ENCODE measurements at places on chromosomes 12 and 14.

- no peak overlapping the region for H3K4me3 ChIP-seq
- no peaks in the 10 kb centered on the region for H3K27me3 ChIP-seq
- no peaks in the 10 kb centered on the region for H3K36me3 ChIP-seq
- peak; percentile 37 for DNase-seq
Observed at GRCh38 chr12:1645819-1646218, 16.8 kb downstream of the WNT5B start.

DNA sequence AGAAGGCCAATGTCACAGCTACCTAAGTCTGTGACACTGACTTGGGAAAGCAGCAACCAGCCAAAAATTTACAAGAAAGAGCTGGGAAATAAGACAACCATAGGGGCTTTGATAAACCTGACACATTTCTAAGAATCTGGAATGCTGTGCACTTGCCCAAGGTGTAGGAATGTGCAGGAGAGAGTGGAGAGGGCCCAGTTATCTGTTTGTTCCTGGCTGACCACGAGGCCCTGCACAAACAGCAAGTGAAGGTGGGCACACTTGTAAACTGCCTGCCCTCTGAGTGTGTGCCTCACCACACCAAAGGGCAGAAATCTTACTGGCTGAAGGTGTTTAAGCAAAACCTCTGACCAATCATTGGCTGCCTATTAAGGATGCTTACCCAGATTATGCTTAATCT lies 27.3 kb downstream of the DLK1 start:
- no peak overlapping the region for H3K27ac ChIP-seq
- H3K4me1 ChIP-seq: no peaks in the 10 kb centered on the region
- H3K27me3 ChIP-seq: no peaks in the 10 kb centered on the region
- no peak for DNase-seq
- H3K4me3 ChIP-seq: no peak overlapping the region

DNA sequence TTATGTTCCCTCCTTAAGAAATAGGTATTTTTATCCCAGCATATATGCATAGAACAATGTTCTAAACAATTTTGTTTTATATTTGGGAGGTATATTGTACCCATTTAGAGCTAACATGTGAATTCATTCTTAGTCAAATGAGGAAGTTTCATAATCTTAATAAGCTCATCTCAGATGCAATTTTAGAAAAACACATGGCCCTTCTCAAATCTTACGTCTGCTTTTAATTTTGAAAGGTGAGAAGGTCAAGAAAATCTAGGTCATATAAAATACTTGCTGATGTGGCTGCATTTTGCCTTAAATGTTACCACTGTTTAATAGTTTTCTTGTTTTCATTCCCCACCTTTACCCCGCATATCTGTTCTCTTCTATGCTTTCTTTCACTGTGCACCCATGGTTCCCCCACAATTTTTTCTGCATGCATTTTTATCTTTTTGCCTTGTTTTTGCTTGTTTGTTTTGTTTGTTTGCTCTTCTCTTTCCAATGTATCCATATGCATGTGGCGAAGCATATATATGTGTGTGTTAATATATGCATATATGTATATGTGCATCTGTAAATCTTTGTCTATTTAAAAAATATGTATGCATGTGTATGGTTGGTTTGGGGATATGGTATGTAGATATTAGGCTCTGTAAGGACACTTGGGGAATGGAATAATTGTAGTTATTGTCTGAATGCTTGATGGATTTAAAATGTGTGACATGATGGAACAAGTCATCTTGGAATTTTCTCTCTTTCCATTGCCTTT lies 317.1 kb downstream of the BCAT1 start:
- no peak for DNase-seq
- no peak overlapping the region for H3K27ac ChIP-seq
- H3K36me3 ChIP-seq: no peaks in the 10 kb centered on the region
- H3K27me3 ChIP-seq: no peaks in the 10 kb centered on the region

DNA sequence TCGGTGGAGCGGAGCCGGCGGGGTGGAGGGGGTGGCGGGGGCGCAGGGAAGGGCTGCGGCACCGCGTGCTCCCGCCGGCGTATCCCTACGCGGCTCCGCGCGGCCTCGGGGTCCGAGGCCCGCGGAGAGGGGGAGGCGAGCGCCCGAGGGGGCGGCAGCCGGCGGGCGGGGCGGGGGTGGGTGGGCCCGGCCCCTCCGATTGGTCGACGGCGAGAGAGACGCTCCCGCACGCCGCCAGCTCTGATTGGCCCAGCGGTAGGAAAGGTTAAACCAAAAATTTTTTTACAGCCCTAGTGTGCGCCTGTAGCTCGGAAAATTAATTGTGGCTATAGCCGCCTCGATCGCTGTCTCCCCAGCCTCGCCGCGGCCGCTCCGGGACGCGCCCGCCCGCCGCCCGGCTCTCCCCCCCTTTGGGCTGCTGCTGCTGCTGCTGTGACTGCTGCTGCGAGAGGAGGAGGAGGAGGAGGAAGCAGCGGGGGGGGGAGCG lies at the start of gene FOXG1:
FOXG1 (plus strand) TSS at position 319 of the 487 bp plus-strand sequence. CDS start 493 bp downstream, outside the sequence.
- H3K27me3 ChIP-seq: no peaks in the 10 kb centered on the region
- H3K36me3 ChIP-seq: no peaks in the 10 kb centered on the region
- H3K27ac ChIP-seq: no peak within 1 kb of the TSS
- H3K4me1 ChIP-seq: peaks cover 5% of the 10 kb centered on the region
- peak within 1 kb of the TSS; percentile 33 for H3K4me3 ChIP-seq

DNA sequence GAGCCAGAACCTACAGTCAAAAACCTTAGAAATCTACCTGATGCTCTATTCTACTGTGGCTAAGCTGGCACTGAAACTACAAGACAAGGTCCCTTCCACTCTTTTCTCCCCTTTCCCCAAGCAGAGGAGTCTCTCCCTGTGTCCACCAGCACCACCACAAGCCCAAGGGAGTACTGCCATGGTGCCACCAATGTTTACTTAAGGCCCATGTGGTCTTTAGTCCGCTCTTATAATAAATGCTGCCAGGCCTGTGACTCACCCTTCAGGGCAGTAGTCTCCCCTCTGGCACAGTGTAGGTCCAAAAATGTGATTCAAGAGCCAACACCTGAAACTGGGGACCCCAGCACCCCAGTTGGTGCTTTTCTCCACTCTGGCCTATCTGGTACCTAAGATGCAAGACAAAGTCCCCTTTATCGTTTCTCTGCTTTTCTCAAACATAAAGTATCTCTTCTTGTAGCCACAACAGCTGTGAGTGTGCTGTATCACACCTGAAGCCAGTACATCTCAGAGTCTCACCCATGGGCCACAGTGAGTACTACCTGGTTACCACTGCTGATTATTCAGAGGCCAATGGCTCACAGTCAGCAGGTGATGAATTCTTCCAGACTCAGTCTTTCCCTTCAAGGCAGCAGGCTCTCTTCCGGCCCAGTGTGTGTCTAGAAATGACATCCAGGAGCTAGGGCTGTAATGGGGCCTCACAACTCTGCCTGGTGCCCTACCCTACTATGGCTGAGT lies 29.3 kb downstream of the SLC38A2 start:
- no peaks in the 10 kb centered on the region for H3K4me1 ChIP-seq
- no peak overlapping the region for H3K4me3 ChIP-seq
- H3K36me3 ChIP-seq: no peaks in the 10 kb centered on the region
- no peak overlapping the region for H3K27ac ChIP-seq
- DNase-seq: no peak

DNA sequence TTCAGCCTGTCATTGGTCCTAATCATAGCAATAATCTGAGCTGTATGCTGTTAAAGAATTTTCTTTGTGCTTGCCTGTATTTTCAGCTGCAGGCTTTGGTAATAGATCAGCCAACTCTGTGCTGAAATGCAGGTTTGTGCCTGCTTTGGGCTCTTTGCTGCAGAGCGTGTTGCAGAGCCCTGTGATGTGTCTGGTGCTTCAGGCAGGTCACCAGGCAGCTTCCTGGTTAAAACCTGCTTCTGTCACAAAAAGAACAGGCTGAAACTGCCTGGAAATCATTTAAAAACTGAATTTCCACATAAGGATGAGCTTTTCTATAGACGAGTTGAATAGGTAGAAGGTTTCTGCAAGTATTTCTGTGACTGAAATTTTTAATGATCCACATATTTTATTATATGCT lies 3.1 kb downstream of the DIP2B start:
- no peaks in the 10 kb centered on the region for H3K27me3 ChIP-seq
- H3K36me3 ChIP-seq: no peaks in the 10 kb centered on the region
- no peak overlapping the region for H3K4me3 ChIP-seq
- H3K27ac ChIP-seq: no peak overlapping the region

DNA sequence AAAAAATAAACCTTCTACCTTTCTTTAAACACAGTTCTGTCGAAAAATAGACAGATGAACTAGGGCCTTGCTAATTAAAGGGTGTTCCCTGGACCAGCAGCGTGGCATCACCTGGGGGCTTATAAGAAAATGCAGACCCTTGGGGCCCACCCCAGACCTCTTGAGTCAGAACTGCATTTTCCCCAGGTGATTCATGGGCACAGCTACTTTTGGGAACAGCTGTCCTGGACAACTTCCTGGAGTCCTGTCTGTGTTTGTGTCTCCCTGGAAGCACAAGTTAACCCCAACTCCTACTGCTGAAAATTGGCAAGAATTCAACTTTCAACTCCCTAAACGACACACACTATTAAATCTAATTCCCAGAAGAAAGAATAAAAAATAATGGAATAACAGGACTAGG lies 17.8 kb downstream of the FBLN5 start:
- no peak for DNase-seq
- H3K4me1 ChIP-seq: peaks cover 11% of the 10 kb centered on the region
- no peak overlapping the region for H3K4me3 ChIP-seq

DNA sequence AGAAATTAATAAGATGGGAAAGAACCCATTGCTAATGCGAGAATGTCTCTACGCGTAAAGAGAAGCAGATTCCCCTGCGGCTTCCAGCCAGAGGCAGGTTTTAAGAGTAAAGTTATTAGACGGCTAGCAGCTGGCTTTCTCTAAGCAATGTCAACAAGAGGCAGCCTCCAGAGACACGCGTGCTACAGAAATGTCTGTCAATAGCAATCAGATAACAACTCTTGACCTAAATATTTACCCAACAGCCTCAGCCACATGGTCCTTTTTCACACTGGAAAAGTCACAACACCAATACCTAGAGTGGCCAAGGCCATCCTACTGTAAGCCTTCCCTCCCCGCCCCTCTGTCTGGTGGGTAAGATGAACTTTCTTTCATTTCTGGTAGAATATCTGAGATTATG lies 146.0 kb upstream of the SFSWAP start:
- H3K4me3 ChIP-seq: no peak overlapping the region
- no peaks in the 10 kb centered on the region for H3K4me1 ChIP-seq
- H3K36me3 ChIP-seq: no peaks in the 10 kb centered on the region

DNA sequence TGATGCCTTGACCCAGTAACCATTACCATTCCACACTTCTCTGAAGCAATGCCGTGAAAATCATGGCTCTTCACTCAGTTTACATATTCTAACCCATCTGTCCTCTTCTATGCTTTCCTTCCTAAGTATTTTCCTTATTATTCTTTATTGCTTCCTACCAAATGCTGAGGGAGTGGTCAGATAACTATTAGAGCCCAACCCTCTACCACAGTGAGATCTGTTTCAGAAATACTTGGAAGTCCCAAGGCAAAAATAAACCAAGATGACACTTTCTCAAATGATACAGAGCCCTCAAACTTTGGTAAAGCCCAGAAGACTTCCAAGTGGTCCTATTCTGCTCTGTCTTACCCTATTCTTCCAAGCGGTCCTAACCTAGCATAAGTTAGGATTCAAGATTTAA lies 68.0 kb downstream of the MED13L start:
- H3K4me1 ChIP-seq: peaks cover 6% of the 10 kb centered on the region
- no peak for DNase-seq
- no peak overlapping the region for H3K4me3 ChIP-seq
- no peak overlapping the region for H3K27ac ChIP-seq
- no peaks in the 10 kb centered on the region for H3K36me3 ChIP-seq

GRCh38 chr12:44510076-44510475 lies 366.0 kb downstream of the NELL2 start:
- DNase-seq: no peak
- H3K4me1 ChIP-seq: no peaks in the 10 kb centered on the region
- H3K27ac ChIP-seq: no peak overlapping the region
- H3K4me3 ChIP-seq: no peak overlapping the region
- H3K36me3 ChIP-seq: no peaks in the 10 kb centered on the region

DNA sequence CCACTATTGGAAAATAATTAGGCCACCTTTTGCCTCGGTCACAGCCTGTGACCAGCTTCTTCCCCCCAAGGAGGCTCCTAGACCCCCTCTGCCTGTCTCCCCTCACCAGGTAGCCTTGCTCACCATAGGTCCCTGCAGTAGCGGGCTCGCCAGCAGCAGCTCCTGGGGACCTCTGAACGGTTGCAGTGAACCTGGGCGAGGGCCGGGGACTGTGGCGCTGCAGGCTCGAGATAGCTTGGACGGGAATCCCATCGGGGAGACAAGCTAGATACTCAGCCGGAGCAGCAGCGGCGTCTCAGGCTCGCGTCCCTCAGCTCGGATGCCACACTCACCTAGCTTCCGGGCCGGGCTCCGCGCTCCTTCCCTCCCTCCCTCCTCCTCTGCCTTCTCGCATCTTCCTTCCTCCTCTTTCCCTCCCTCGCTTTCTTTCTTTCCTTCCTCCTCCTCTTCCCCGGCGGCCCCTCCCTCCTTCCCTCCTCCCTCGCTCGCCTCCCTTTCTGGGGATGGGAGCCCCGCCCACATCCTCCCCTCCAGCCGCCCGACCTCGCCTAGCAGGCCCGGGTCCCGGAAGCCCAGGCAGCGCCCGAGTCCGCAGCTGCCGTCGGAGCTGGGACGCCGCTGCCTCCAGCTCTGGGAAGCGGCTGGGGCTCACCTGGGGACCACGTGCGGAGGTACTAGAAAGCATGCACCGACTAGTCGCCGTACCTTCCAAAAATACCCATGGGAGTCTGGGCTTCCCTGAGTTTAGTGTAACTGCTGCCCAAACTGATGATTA lies at the start of gene BMP4:
BMP4 (minus strand) TSS at position 399 of the 775 bp plus-strand sequence. CDS start 4,603 bp downstream, outside the sequence.
- H3K27ac ChIP-seq: peak within 1 kb of the TSS; percentile 88
- no peaks in the 10 kb centered on the region for H3K36me3 ChIP-seq
- peaks cover 3% of the 10 kb centered on the region for H3K4me1 ChIP-seq
- H3K4me3 ChIP-seq: peak within 1 kb of the TSS; percentile 65

GRCh38 chr14:54857830-54858269 lies 44.8 kb downstream of the GCH1 start:
- H3K27ac ChIP-seq: no peak overlapping the region
- H3K36me3 ChIP-seq: no peaks in the 10 kb centered on the region
- no peak overlapping the region for H3K4me3 ChIP-seq
- H3K4me1 ChIP-seq: no peaks in the 10 kb centered on the region
- DNase-seq: no peak
- H3K27me3 ChIP-seq: no peaks in the 10 kb centered on the region

- DNase-seq: no peak
- H3K27ac ChIP-seq: no peak overlapping the region
- no peak overlapping the region for H3K4me3 ChIP-seq
- H3K27me3 ChIP-seq: no peaks in the 10 kb centered on the region
- peaks cover 3% of the 10 kb centered on the region for H3K4me1 ChIP-seq
- no peaks in the 10 kb centered on the region for H3K36me3 ChIP-seq
Observed at GRCh38 chr14:98955741-98956070, 316.3 kb downstream of the BCL11B start.

GRCh38 chr12:131536337-131536736 lies 174.6 kb upstream of the SFSWAP start:
- no peak overlapping the region for H3K4me3 ChIP-seq
- no peaks in the 10 kb centered on the region for H3K27me3 ChIP-seq
- no peak overlapping the region for H3K27ac ChIP-seq
- no peaks in the 10 kb centered on the region for H3K36me3 ChIP-seq
- no peaks in the 10 kb centered on the region for H3K4me1 ChIP-seq

GRCh38 chr12:120369603-120370342 lies 809 bp upstream of the MSI1 start:
- H3K4me3 ChIP-seq: peak overlapping the region; percentile 41
- DNase-seq: no peak
- H3K36me3 ChIP-seq: no peaks in the 10 kb centered on the region
- no peaks in the 10 kb centered on the region for H3K27me3 ChIP-seq

- peaks cover 2% of the 10 kb centered on the region for H3K4me1 ChIP-seq
- H3K27me3 ChIP-seq: no peaks in the 10 kb centered on the region
- no peaks in the 10 kb centered on the region for H3K36me3 ChIP-seq
- no peak for DNase-seq
- H3K4me3 ChIP-seq: no peak overlapping the region
Observed at GRCh38 chr14:64098120-64098519, 196.1 kb downstream of the ESR2 start.
